ENCODE measurements at places on chromosomes 6 and 20.

DNA sequence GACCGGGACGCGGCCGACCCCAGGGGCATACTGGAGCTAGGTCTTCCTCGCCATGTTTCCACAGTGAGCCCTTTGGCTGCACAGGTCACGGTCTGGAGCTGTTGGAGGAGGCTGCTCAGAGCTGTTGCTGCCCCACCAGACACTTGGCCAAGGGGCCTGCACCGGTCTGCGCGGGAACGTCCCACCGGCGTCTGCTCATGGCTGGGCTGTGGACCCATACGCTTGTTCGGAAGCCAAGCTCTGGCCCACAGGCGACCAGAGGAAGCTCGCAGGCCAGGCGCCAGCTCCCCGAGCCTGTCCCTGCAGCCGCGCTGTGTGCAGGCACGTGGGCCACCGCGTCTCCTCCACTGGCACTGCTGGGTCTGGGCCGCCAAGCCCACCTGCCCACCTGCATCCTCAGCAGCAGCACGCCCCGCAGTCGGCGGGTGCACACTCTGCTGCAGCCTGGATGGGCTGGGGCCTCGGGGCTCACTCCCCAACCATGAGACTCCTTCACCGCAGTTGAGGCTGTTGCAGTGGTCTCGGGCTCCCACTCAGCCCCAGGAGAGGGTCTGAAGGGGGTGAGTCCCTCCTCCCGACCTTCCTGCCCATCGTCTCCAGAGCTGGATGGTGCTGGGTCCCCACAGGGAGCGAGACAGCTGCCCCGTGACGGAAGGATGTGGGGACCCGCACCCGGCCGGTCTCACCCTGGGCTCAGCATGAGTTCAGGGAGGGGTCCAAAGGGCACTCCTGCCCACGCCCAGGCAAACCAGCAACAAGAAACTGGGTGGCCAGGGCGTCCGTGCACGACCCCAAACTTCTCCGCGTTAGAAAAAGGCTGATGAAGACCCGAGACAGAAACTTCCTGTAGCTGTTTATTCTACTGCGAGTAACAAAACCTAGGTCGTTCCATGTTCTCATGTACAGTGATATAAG lies 15.5 kb upstream of the TCFL5 start:
- no peak for DNase-seq

DNA sequence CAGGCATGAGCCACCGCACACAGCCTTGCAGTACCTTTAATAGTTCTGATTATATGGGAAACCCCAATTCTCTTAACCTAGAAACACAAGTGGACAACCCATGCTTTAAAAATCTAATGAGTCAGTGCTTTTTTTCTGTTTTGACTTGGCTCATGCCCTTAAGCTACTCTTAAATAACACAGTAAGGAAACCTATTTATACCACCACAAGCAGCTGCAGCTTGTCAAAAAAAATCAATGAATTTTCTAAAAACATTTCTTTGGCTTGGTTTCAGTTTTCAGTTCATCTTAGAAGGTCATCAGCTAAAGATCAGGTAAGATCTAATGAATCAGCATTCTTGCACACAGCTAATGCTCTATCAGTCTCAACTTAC lies 124.1 kb upstream of the DST start:
- no peak for DNase-seq

GRCh38 chr20:59723108-59723500 lies 118.8 kb downstream of the PHACTR3 start:
- DNase-seq: no peak

DNA sequence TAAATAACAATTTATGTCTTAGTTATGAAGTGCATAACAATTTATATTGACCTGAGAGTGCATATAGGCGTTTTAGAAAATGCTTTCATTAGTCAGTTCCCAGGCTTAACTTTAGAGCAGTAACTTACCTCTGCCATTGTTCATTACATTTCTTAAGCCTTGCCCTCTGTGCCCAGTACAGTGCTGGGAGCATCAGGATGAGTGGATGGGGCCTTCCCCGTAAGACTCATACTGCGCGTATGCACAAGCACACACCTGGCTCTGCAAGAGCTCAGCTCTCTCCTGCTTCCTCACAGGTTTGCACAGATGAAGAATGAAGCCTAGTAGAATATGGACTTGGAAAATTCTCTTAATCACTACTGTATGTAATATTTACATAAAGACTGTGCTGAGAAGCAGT lies 125.0 kb downstream of the MAP3K4 start:
- no peak for DNase-seq

DNA sequence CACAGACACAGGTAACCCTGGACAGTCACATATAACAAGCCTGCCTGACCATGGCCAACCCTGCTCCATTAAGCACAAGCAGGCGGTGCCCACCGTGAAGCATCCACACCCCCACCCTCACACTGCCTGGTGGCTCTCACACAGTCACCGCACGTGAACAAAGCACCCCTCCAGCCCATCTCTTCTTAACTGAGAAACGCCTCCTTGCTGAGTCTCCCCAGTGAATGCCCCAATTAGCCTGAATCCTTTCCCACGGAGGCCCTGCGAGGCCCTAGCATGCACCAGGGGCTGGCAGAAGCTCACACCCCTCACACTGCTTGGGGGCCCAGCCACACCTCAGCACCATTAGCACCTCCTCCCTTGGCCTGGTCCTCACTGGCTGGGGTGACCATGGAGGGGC lies 72.3 kb downstream of the GRM4 start:
- DNase-seq: no peak

GRCh38 chr6:144417681-144418080 lies 132.5 kb downstream of the UTRN start:
- DNase-seq: no peak

DNA sequence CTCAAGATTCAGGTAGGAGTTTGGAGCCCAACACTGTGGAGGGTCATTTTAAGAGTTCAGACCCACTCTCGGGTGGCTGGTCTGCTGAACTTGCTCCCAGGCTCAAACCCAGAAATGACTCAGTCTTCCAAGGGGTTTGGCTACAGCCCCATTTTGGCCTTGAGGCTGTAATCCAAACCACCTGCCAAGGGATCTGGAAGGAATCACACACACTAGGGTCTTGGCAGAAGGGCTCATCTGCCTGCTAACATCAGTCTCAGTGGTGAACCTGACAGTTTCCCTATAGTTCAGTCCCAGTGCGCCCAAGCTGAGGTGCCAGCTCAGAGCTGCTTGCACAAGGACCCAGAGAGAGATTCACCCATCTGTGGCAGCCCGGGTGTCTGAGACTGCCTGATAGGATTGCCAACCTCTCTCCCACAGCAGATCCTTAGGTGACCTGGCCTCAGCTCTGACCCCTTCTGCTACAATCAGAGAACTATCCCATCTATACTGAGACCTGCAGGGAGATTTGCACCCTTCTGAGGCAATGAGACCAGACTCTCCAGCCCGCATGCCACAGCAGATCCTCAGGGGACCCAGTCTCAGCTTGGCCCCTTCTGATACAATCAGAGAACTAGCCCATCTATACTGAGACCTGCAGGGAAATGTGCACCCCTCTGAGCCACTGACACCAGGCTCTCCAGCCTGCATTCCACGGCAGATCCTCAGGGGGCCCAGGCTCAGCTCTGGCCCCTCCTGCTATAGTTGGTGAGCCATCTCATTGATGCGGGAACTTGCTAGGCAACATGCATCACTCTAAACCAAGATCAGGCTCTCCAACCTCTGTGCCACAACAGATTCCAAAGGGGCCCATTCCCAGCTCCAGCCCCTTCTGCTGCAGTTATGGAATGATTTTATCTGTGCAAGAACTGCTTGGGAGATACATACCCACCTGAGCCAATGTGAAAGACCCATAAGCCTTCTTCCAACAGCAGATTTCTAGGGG lies 48.2 kb downstream of the THBS2 start:
- no peak for DNase-seq

DNA sequence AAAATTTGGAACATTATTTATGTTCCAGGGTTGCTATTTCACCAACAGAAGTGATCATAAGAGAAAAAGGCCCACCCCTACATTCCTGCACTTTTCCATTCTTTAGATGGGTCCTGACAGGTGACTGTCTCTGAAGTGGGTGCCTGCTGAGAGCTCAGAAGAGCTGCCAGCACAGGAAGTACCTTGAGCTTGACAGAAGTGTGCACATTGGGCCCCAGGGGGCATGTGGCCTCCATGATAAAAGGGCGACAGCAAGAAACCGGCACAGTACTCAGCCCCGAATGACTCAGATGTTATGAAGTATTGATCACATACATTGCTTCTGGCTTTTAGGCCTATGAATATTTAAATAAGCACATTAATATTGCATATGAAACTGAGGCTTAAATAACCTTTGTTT lies 150.4 kb downstream of the PCSK2 start:
- DNase-seq: no peak

DNA sequence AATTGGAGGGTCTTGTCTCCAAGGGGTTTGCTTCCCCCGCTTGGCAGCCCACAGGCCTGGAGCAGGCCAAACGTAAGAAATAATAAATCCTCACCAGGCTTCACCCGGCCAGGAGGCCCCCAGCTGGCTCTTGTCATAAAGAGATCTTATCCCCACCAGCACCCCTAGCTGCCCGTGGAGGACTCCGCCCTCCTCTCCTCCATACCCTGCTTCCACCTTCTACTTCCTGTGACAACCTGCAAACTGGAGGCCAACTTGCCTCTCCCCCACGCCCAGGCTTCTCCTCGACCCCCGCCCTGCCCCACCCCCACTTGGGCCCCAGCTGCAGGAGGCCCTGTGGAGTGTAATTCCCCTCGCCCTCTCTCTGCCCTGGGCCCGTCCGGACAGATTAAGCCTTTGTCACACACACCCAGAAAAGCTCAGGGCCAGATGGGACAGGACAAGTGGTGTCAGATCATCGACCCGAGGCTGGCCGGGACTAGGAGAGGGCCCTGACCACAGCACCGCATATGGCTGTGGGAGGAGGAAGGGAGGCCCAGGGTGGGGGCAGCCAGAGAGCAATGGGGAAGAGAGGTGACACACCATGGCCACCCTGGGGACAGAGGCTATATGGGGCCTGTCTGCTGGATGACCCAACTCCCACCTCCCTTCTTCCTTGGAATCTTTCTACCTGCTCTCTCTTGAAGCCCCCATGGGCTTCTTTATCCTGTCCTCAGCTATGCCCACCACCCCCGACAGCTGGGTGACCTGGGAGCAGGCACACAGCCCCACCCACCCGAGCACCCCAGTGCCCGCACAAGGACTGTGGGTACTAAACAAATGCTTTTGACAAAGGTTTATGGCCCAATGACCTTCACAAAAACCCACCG lies 3.9 kb downstream of the NOL4L start:
- no peak for DNase-seq

- no peak for DNase-seq
Measured at GRCh38 chr6:20188630-20189075, 23.6 kb downstream of the MBOAT1 start.

- DNase-seq: no peak
Measured at GRCh38 chr20:62063315-62063980, 2.2 kb downstream of the TAF4 start.

Data from activated CD4-positive, CD25-positive, alpha-beta regulatory T cell treated with anti-CD3 and anti-CD28 coated beads, Interleukin-2, amount 50 U/mL, for 72 hours (primary cell).